ENCODE measurements at places on chromosomes 2 and 18. TPM values are rescaled to one million over a fixed set of nuclear protein-coding genes. Genes with fewer than 3 reads are reported as not detected.

The IL1B gene
- total RNA-seq, result not detected

The GMPPA gene
- 88.7 TPM for total RNA-seq

The GALM gene
- 114 TPM for total RNA-seq

The ATP8B1 gene
- 4.0 TPM for total RNA-seq
